CD4-positive, alpha-beta T cell treated with Interleukin-15 for 4 hours (primary cell): ENCODE measurements at places on chromosomes 2 and 18.

DNA sequence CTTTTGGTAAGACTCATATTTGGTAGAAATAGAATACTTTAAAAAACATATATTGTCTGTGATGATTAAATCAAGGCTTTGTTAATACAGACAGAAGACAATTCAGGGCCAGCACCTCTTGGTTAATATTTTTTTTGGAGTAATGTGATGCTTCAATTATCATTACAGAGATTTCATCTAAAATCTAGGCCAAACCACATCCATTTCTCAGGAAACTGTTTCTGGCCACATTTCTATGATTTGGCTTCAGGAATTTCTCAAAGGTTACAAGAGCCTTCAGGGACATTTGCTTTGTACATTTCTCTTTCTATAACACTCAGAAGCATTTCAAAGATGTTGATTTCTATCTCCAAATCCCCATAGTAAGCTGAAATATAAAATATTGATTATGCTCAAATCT is 614.9 kb downstream of the LRP1B start:
- DNase-seq = no peak

DNA sequence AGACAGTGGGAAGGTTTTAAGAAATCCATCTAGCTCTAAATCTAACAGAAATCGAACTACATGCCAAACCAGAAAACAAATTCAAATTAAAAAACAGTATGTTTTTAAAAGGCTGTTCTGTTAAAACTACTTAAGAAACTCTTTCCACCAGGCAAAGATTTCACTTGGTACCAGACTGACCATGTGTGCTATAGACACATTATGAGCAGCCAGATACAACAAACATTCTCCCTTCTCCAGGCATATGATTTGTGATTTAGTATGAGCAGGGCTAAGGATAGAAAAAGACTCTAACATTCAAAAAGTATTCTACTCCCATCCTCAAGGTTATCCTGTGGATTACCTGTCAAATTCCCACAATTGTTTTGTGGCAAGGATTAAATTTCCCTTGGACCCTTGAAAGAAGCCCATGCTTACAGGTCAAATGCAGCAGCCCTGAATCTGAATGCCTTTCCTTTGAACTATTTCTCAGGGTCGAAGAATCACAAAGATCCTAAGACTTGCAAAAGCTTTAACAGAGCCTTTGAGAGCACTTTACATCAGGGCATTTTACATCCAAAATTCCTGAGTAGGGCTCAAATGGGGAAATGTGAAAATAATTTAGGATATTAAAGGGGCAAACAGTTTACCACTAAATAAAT is 42.5 kb upstream of the TTC32 start:
- DNase-seq = no peak

- no peak for DNase-seq
These were observed 797.3 kb downstream of the BCL11A start for GRCh38 chr2:59756150-59756549.

DNA sequence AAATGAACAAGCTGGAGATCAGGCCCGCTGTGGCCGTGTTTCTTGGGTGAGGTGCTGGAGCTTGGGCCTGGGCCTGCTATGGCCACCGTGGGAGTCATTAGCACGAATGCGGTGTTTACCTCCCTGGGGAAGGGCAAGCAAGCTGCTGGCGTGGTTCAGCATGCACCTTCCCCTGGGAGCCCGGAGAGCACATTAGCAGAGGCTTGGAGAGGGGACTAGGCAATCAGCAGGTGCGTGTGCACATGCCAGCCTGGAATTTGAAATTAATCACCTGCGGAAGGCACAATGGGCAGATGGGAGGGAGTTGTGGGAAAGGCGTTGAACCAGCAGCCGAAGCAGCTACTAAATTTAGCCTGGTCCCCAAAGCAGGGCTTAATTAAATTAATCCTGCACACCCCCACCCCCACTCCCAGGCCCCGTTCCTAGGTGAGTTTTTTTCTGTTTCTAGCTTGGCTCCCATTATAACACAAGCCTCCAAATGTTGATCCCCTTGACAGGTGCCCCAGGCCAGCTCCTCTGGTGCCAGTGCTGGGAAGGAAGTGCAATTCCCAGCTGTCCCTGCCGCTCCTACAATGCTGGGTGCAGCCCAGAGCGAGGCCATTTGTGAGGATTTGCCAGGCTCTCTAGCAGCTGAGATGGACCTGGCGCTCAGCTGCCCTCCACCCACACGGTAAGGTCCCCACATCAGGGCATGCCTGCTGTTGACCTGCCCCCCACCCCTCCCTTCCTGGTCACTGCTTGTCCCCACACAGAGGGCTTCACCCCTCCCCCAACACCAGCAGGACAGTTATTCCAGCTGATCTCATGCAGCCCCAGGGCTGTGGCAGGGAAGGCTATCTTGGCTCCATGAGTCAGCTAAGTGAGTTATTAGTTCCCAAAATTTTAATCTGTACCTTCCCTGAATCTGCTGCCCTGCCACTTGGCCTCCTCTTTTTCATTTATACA is 115.0 kb downstream of the ZBTB7C start:
- DNase-seq = no peak

DNA sequence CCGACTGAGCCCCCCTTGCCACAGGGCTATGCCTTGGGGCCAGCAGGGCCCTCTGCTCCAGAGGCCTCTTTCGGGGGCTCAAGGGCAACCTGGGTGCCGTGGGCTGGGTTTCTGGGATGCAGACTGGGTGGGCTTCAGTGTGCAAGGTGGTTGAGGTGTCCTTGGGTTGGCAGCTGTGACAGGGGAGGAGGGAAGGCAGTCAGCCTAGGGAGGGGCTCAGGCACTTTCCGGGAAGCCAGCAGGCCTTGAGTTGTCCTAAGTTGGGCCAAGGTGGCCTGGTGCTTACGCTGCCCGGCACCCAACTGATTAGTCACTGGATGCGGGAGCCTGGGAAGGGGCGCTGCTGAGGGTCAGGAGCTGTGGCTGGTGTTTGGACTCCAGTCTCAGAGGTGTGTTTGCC is 199.5 kb downstream of the TWIST2 start:
- no peak for DNase-seq

DNA sequence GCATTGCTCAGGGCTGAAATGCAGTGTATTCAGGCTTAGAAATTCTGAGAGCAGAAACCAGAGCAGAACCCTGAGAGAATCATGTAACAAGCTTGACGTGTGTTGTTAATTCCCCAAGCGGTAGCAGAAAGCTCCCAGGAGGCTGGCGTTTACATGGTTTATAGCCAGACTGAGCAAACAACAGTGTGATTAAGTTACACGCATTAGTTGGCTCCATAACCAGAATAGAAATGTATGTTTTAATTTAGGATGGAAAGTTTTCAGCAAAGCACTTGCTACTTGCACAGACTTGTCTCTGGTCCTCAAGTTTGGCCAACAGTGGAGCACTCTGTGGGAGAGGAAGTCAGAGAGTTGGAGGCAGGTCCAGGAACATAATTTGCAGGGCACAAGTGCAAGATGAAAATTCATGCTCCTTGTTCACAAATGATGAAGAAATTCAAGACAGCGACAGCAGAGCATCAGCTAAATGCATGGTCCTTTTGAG is 69.3 kb downstream of the MAPK4 start:
- no peak for DNase-seq

DNA sequence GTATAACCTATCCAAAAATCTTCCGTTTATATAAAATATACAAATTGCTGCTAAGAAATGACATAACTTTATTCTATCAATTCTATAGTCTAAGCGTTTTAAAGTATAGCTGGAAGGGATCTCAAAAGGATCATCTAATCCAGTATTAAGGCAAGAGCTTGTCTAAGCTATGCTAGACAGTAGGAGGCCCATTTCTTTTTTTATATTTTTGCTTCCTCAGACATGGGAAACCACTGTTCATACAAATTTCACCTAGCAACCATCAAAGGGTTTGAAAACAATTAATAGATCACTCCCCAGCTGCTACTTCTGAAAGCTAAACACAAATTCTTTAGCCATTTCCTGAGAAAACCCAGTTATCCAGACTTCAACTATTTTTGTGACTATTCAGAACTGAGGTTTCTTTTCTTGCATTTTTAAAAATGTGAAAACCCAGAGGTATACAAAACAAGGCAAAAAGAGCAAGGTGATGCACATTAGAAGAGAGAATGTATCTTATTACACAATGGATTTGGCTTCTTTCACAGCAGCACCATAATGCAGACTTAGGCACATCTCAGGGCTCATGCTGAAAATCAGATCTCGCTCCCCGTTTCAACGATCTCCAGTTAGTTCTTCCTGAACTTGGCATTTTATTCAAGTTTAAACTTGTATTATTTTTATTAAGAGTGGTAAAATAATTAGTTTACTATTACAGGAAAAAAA is 274.4 kb downstream of the LRP1B start:
- DNase-seq = no peak

GRCh38 chr2:196840171-196840570 is 31.0 kb upstream of the C2orf66 start:
- no peak for DNase-seq

DNA sequence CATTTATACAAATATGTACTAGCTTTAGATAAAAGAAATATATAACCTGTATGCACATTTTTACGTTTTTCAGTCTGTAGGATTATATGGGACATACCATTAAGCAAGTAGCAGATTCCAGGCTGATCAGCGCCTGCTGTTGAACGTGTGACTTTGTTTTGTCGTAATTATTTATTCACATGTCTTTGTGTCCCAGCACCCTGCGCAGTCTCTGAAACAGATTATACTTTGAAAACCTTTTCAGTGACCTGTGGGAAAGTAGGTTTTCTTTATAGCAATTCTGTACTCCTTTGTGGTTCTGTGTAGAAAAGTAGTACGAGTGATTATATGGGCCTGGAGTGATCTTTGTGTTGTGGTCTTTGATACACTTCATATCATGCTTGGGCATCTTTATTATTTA is 68.5 kb downstream of the MTA3 start:
- DNase-seq = no peak

DNA sequence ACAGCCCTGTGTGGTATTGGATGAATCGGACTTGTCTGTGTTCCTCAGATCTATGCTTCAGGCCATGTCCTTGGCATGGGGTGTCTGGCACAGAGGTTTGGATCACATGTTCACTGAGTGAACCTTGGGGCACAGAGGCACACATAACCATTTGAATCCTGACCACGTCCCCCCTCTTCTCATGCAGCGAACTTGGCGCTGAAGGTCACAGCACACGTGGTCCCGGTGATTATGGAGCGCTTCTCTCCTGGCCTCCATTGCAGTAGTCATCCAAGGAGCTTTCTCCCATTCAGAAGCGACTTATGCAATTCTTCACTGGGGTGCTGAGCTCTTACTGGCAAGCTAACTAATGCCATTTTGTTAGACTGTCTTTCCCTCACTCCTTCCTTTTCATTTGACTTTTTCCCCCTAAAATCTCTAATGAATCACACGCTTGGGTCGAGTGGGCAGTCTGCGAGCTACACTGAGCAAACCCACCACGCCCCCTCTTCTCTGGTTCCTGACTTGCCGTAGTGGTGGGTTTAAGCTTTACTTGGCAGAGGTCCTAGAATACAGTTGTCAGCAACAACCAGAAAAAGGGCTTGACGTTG is 59.4 kb downstream of the KCNG2 start:
- no peak for DNase-seq

DNA sequence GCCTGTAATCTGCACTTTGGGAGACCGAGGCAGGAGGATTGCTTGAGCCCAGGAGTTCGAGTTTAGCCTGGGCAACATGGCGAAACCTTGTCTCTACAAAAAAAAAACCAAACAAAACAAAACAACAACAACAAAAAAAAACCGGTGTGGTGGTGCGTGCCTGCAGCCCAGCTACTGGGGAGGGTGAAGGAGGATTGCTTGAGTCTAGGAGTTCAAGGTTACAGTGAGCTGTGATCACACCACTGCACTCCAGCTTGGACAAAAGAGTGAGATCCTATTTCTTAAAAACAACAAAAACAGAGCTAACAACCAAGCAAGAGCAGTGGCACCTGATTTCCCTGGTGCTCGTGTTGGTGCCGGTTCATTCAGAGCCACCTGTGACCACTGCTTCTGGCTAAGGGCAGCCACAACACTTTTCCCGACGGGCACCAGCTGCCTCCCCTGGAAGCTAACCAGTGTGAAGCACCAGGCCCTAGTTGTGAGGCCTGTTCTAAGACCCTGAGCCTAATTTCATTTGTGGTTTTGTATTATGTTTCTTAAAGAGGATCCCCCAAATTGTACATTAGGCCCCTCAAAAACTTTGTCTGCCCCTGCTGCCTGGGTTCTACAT is 1.3 kb downstream of the AOX1 start:
- DNase-seq = no peak

- DNase-seq = no peak
These were observed 11.3 kb upstream of the DPP4 start for GRCh38 chr2:162085090-162085891.

GRCh38 chr18:6199777-6200176 is 214.9 kb downstream of the L3MBTL4 start:
- DNase-seq = no peak

GRCh38 chr2:60948926-60949579 is 67.7 kb downstream of the REL start:
- DNase-seq = peak; percentile 38

- no peak for DNase-seq
These were observed 98.6 kb upstream of the NFU1 start for GRCh38 chr2:69535817-69536241.

DNA sequence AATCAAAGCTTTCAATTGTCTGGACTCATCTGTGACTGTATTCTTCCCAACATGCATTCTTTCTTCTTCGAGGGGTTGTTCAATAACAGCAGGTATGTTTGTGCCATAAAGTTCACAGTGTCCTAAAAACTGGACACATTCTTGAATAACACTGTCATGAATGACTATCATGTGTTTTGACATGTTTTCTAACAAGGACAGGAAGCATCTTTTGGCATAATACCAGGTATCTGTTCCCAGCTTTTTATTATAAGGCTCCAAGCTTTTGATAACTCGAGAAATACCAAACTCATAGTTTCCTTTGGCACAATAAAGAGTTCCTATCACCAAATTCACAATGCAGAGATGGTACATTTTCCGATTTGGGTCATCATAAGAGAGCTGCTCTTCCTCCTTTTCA is 224.2 kb downstream of the AGPS start:
- no peak for DNase-seq

- DNase-seq = no peak
These were observed 12.9 kb downstream of the TTL start for GRCh38 chr2:112494828-112495227.

- DNase-seq = no peak
These were observed 130.4 kb upstream of the ASB18 start for GRCh38 chr2:236394571-236394970.

DNA sequence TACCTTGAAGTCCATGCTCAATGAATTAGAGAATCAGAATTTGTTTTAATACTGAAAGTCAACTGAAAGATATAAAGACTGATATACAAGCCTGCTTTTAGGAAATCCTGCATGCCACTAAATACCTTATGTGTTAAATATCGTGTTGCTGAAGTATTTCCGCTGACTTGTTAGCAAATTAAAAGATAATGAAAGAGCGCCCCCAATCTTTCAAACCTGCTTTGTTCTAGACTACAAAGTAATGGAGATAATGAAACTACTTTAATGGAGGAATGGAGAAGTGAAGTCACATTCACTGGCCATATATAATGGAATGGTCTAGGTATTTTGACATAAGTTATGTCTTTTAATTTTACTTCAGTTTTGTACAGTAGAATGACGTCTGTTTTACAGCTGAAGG is 95.7 kb downstream of the ASXL3 start:
- DNase-seq = no peak
